ENCODE measurements at places on chromosomes 5 and 9.

- DNase-seq: no peak
These were observed 68.6 kb downstream of the GDNF start for GRCh38 chr5:37771203-37771611.

DNA sequence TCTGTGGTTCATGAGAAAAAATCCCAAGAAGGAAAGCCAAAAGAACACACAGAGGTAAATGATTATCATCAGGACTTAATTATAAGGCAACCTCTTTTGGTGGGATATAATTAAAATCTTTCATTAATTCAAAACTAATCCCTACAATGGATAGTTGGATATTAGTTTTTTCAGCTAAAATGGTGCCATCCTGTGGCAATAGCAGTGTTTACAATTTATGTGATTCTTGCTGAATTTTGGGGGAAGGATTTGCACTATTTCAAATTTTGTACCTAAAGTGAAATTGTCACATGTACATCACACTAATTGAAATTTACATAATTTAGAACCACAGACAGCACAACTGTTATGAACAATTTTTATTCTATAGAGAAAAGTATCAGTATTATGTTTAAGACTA is 67.0 kb downstream of the CAST start:
- DNase-seq: no peak

GRCh38 chr5:26942481-26942880 is 95.9 kb downstream of the CDH9 start:
- DNase-seq: no peak

- no peak for DNase-seq
These were observed 43.9 kb upstream of the ALDOB start for GRCh38 chr9:101479338-101480030.

DNA sequence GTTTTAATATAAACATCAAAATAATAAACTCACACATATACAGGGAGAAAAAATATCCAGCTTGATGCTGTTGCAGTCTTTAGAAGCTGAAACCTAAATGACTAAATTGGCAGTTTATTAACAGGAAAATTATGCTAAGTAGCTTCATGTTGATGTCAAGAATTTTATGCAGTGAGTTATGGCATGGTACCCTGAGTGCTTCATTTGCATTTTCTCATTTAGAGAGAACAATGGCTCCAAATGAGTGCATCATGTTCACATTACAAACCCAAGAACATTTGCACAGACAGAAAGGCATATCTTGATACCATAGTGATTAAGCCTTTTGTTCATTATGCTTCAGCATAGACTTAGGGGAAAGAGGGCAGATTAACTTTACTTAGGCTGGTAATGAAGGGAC is 102.9 kb upstream of the FSTL4 start:
- no peak for DNase-seq

DNA sequence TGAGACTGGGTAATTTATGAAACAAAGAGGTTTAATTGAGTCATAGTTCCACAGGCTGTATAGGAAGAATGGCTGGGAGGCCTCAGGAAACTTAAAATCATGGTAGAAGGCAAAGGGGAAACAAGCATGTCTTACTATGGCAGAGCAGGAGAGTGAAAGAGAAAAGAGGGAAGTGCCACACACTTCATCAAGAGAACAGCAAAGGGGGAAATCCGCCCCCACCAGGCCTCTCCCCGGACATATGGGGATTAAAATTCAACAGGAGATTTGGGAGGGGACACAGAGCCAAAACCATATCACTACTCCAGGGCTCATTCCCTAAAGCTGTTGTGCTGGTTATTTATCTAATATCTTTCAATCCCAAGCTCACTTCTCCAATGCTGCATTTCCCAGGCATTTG is 50.2 kb upstream of the NR3C1 start:
- no peak for DNase-seq

DNA sequence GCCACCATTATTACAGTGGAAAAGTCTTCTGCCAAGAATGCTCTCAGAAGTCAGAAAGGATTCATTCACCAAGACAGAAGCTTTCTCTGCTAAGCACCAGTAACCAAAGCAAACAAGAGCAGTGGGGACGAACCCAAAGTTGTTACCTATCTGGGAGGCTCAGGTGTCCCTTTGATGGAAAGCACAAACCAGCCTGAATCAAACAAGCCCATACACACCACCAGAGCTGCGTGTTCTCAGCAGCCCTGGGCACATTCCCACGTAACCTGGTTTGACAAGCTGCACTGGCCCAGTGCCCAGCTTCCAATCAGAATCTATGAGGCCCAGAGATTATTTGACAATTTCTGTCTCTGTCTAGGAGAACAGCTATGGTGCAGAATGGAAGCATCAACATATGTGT is 252.6 kb downstream of the ACTL7B start:
- no peak for DNase-seq

GRCh38 chr5:132428147-132428482 is 58.6 kb downstream of the SLC22A5 start:
- no peak for DNase-seq

- no peak for DNase-seq
These were observed 41.9 kb downstream of the NACC2 start for GRCh38 chr9:136052991-136053756.

- DNase-seq: no peak
These were observed 6.3 kb upstream of the IL3 start for GRCh38 chr5:132054031-132054696.

DNA sequence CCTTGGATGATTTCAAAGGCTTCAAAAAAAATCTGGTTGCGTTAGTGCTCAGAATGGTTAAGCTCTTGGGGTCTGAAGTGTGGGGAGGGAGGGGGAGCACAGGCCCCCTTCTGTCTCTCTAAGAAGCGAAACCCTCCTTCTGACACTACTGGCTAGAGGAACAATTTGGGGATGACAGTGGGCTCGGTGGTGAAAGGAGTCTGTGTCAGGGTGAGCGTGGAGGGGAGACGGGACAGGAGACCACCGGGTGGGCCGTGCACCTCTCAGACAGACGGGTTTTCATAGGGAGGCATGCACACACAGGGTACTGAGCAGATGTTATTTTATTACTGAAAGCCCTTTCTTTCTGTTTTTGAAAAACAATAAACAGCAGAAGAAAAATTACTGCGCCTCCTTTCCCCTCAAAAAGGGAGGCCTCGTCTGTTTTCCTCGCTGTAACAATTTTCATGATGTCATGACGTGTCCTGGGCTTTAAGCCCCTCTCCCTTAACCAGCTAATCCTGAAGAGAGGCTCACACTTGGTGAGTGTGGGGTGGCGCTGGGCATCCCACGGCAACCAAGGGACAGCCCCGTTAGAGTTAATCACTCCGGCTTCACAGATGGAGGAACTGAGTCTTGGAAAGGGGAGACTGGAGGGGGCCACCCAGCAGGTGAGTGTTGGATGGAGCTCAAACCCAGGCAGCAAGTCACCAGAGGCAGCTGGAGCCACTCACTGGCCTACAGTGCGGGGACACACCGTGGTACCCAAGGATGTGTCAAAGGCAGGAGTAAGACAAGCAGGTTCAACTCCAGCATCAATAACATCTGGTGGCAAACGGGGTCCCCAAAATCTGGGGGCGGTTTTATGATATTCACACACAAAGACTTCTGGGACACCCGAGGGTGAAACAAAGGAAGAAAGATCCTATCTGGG is 53.4 kb downstream of the PTCH1 start:
- DNase-seq: no peak

GRCh38 chr5:81242906-81243436 is 9.8 kb downstream of the CKMT2 start:
- DNase-seq: no peak

- peak; percentile 83 for DNase-seq
These were observed 182.4 kb downstream of the CCDC171 start for GRCh38 chr9:15735083-15735857.

DNA sequence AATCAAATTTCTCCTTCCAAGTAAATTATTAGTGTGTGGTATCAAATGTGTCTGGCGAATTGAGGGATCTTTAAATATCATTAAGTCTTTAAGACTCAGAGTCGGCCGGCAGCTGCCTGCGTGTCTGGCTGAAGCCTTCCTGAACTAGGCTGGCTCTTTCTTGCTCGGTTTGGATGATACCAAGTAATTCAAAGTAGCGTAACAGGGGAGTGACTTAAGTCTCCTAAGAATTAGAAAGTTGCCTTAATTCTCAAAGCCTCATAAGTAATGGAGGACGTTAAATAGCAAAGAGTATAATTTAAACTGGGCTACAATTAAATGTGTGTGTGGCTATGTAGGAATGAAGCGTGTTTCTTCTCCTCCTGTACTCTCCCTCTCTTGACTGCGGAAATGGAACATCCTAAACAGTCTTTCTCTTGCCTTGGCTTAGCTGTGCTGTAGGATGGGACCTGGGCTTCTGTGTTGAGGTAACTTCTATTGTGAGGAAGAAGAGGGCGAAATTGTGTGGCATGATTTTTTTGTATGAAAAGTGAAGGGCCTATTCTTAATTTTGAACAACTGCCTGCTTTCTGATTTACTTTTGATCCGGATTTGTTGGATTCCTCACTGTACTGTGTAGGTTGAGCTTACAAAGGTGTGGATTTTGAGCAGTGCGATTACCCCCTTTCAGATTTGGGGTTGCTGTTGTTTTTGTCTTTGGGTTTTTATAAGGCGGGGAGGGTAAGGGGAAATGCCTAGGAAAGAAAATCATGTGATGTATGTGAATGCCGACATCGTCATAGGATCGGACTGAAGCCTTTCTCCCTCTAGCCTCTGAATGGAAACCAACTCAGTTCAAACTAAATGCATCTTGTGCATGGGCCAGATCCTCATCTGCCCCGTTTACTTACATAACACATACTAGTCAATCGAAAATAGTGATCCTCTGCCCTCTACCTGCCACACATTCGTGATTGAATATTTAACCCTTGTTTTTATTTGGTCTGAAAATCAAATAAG is 29.9 kb downstream of the CPEB4 start:
- DNase-seq: peak; percentile 74

DNA sequence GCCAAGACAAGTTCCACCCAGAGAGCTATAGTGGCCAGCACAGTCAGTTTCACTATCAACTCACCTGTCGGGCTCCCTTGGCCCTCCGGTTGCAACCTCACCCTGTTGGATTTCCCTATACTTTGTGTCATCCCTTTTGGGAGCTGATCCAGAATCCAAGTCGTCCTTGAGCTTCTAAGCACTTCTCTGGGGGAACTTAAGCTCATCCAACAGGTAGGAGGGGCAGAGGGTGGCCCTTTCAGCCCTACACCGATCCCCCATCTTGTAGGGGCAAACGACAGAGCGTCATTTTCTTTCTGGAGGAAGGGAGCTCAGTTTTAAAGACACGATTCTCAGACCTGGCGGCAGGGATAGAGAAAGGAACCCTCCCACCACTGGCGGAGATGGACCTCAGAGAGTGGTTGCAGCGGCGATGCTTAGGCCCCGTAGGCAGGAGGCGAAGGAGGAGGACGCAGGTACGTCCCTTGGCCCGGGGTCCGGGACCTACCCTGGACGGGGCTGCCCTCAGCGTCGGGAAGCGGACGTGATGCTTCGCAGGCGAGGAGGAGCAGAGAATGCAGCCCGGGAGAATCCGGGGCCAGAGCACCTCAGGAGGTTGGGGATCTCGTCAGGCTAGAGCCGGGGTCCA is 519 bp downstream of the ZER1 start:
- DNase-seq: no peak

- no peak for DNase-seq
These were observed 827.2 kb downstream of the MAT2B start for GRCh38 chr5:164332349-164333196.

DNA sequence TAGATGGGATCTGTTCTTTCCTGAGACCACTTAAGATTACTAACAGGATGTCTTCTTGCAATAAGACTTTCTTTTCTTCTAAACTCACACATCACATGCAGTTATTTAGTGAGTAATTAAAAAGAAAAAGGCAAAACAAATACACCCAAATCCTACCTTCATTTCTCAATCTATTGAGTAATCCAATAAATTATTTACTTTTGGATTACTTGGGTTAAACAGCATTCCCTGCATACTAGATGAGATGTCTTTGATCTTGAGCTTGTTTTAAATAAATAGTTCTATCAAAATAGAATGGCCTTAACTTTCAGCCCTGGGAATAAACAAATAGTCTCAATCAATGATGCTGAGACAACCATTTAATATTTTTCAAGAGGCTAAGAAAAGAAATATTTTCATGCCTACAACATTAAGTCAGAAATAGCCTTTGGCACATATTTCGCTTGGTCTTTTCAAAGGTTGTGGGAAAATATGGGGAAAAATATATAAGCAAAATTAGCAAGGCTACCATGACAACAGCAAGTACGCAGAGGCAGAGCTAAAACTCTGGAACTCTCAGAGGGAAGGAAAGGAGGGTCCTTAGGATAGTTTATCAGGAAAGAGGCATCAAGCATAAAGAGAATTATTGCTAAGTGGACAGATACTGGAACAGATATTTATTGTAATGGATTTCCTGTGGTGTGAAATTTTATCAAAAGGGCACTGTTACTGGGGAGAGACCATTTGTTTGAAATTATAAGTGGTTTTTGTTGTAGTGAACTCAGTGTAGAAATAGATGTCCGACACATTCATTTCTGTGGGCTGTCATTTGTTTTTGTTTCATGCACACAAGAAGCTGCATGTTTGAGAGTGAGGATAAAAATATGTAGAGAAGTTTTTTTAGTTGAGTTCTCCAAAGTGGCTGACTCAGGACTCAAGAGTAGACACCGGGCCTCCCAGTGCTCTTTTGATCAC is 70.2 kb upstream of the CDH6 start:
- DNase-seq: peak; percentile 5

DNA sequence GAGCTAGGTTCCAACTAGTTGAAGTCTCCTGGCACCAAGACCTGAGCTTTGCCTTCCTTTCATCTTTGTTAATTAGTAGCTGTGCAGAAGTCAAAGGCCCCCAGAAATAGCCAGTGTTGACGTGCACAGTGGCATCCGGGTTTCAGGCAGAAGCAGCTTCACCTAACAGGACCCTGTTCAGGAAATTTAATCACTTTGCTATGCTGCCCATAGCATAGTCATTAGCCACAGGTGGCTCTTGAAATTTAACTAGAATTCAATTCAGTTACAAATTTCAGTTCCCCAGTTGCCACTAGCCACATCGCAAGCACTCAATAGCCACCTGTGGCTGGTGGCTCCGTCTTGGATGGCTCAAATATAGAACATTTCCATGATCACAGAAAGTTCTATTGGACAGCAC is 179.1 kb downstream of the GOLPH3 start:
- no peak for DNase-seq

GRCh38 chr5:58043032-58043945 is 416.6 kb downstream of the PLK2 start:
- no peak for DNase-seq

DNA sequence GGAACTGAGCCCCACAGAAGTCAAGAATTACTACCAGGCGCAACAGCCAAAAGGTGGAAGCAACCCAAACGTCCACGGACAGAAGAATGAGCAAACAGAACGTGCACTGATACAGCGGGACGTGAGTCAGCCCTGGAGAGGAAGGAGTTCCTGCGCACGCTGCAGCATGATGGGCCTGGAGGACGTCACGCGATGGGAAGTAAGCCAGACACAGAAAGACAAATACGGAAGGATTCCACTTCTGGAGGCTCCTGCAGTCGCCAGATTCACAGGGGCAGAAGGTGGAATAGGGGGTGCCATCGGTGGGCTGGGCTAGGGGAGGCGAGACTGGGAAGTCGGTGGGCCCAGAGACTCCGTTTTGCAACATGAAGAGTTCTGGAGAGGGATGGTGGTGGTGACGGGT is 80.3 kb upstream of the PHYKPL start:
- DNase-seq: no peak

- no peak for DNase-seq
These were observed 6.2 kb upstream of the LIFR start for GRCh38 chr5:38562444-38563210.

Data from AG04449 (cell line).